ENCODE measurements at places on chromosomes 7 and 10.

- DNase-seq = no peak
Observed at GRCh38 chr10:31789555-31789954, 139.1 kb downstream of the ARHGAP12 start.

GRCh38 chr7:44083796-44084195, 1.5 kb upstream of the POLM start:
- DNase-seq = no peak

GRCh38 chr7:149254181-149254858, 7.7 kb upstream of the ZNF783 start:
- DNase-seq = no peak

DNA sequence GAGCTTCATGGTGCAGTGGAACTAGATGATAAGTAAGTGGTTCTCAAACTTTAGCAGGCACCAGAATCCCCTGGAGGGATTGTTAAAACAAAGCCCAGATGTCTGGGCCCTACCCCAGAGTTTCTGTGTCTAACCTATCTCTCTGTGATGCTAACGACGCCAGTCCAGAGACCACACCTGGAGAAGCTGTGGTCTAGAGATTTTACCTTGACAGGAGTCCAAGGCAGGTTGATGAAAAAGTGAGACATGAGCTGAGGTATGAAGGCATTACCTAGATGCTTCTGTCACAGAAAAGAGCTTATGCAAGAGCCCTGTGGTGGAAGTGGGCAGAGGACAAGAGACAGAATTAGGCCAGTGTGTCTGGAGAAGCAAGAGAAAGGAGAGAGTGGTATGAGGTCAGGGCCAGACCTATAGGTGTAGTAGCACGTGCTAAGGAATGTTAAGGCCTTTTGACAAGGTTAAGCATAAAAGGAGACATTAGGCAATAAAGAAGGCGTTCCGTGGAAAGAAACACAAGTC, 184.3 kb upstream of the TCF7L2 start:
- no peak for DNase-seq

DNA sequence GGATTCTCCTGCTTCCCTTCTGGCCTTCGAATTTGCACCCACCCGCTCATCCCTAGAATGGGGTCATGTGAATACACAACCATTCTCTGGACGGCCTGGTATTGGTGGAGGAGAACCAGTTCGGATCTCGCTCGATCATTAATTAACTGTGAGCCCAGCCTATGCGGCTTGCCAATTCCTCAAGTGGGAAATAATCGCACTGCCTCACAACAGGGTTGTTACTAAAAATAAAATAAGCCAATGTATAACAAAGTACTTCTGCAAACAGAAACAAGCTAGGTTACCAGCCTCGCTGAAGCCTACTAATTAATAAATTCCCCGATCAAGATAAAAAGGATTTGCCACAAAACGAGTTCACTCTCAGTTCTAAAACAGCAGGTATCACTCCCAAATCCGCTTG, 16.2 kb downstream of the CTBP2 start:
- DNase-seq = no peak

GRCh38 chr7:83610649-83611304, 38.2 kb downstream of the SEMA3E start:
- DNase-seq = no peak

- DNase-seq = peak; percentile 36
Observed at GRCh38 chr10:51000976-51001375, 73.3 kb upstream of the PRKG1 start.

DNA sequence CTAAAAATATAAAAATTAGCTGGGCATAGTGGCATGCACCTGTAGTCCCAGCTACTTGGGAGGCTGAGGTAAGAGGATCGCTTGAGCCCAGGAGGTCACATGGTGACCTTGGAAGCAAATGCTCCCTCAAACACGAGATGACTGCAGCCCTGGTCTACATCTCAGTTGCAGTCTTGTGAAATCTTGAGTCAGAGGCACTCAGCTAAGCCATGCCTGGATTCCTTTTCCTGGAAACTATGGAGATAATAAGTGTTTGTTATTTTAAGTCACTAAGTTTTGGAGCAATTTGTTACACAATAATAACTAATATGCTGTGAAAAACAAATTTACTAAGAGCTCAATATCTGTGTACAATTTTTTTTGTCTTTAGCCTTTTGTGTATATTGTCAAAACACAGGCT, 284.3 kb upstream of the KAT6B start:
- peak; percentile 90 for DNase-seq

GRCh38 chr10:61992671-61993668, 91.5 kb downstream of the ARID5B start:
- DNase-seq = peak; percentile 97

DNA sequence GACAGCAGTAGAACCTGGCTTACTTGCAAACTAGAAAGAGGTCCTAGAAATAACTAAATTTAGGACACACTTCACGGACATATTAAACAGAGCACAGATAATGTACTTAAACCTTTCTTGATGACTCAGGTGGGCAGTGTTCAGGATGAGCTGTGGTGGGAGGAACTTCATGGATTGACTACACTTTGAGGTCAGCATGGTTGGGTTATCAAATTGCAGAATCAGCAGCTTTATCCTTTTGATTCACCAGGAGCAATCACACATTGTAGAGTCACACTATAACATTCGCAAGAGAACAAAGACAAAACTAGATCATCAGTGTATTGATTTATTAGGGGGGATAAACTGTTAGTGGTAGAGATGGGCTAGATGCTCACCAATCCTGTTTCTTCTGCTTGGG, 38.6 kb upstream of the AGK start:
- DNase-seq = no peak

DNA sequence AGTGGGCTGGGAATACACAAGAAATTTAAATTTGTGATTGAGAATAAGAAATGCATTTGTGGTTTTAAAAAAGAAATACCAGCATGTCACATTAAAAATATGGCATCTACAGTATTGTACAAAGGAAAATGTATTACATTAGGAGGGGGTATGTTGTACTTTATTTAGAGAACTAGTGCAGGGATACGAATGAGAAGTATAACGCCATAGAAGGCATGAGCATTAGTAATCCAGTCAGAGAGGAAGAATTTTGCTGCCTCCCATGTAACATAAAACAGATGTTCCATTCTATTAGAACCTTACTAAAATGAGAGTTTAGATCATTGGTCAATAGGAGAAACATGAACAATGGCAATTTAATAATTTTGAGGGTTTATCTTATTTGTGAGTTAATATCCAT, 182.2 kb downstream of the ADK start:
- DNase-seq = peak; percentile 89

GRCh38 chr10:4590807-4591206, 235.2 kb upstream of the AKR1E2 start:
- no peak for DNase-seq

GRCh38 chr10:29623797-29624196, 11.0 kb downstream of the SVIL start:
- DNase-seq = peak; percentile 62

GRCh38 chr7:112942981-112943380, 143.6 kb downstream of the GPR85 start:
- no peak for DNase-seq

DNA sequence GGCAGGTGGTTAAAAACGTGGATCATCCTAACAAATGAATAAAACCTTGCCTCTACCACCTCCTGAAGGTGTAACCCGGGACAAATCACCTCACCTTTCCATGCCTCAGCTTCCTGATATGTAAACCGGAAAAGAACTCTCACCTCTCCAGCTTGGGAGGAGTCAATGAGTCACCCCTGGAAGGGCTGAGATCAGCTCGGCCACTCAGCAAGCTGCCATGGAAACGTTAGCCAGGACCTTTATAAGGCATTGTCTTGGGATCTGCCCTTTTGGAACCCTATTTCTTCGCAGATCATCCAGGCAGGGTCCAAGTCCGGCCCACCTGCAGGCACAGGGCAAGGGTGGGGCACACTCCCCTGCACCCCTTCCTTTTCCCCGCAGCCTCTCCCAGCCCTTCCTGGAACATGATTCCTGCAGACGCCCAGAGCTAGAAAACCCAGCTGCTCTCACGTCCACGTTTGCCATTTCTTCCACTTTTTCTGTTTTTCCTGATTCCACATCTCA, 81.6 kb upstream of the PFKP start:
- peak; percentile 57 for DNase-seq

DNA sequence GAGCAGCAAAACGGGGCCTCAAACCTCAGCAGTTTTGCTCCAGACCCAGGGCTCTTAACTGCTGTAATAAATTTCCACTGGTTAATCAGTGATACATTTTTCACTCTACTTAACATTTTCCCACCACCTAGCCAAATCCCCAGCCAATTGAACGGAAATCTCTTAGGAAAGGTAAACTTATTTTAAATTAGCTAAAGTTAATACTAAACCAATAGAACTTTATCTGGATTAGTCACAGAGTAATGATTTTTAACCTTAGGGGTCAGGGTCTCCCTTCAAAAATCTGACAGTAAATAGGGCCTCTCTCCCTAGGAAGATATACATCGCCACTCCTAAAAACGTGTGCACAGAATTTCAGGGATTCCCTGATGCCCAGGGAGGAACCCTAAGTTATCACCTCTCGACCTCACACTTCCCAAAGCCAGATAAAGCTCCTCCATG, 87.4 kb upstream of the KMT2E start:
- no peak for DNase-seq

- no peak for DNase-seq
Observed at GRCh38 chr7:29359482-29360093, 165.0 kb downstream of the CHN2 start.

DNA sequence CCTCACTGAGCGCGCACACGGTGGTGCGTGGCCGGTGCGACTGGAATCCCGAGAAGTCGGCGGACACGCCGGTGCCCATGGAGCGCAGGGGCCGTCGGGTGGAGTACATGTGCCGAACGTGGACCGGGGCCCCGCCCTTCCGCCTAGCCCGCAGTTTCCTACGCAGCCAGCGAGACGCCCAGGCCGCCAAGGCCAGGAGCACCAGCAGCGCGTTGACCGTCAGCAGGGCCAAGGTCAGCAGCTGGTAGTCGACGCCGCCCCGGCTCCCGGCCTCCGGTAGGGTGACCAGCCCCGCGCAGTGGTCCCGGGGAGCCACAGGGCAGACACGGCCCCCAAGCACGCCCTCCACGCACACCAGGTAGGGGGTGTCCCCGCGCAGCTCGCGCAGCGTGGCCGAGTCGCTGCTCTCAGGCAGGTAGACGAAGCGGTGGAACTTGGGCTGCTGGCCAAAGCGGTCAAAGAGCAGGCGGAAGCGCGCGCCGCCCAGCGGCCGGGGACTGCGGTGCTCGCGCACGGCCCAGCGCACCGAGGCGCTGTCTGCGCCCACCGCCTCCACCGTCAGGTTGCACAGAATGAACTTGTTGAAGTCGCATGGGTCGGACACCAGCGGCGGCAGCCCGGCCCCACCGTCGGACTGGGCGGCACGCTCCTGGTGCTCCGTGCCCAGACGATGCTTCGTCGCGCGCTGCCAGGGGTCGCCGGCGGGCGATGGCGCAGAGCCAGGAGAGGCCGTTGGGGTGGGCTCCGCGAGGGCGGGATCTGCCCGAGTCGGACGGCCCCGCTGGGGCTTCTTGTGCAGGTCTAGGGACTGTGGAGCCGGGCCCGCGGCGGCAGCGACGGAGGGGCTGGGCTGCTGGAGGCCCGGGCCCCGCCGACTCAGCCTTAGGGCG, 2.2 kb downstream of the TRIL start:
- DNase-seq = peak; percentile 25

- peak; percentile 25 for DNase-seq
Observed at GRCh38 chr10:52818019-52818418, 45.4 kb upstream of the MBL2 start.

GRCh38 chr7:40199076-40199802, 64.4 kb downstream of the SUGCT start:
- peak; percentile 85 for DNase-seq

- peak; percentile 61 for DNase-seq
Observed at GRCh38 chr10:91164520-91165065, 55.9 kb upstream of the PCGF5 start.

DNA sequence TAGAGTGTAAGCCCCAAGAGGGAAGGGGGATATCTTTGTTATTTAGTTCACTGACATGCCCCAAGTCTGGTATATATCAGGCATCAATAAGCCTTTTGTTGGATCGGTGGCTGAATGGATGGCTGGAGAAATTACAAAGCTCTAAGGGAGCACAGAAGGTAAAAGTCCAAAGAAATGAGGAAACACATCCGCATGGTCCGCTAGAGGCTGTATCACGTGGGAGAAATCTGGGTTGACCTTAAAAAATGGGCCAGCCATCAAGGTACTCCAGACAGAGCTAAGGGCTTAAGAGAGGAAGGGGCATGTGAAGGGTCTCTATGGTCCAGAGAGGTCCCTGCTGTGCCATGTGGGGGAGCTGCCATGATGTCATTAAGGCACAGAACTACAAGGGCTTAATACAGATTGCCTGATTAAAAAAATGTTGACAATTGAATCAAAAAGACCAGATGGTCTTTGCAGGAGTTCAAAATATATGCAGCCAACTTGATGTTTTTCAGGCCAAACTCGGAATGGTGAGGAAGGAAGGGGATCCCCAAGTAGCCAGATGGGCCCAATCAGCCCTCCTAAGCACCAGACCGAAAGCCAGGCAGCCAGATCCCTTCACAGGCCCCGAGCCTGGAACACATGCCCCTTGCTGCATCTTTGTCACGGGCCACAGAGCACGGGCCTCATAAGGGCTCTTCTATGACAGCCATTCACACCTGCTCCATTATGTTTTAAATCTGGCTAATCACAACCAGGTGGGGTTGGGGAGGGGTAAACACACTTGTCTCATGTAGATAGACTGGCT, 31.9 kb downstream of the SCRN1 start:
- DNase-seq = no peak

DNA sequence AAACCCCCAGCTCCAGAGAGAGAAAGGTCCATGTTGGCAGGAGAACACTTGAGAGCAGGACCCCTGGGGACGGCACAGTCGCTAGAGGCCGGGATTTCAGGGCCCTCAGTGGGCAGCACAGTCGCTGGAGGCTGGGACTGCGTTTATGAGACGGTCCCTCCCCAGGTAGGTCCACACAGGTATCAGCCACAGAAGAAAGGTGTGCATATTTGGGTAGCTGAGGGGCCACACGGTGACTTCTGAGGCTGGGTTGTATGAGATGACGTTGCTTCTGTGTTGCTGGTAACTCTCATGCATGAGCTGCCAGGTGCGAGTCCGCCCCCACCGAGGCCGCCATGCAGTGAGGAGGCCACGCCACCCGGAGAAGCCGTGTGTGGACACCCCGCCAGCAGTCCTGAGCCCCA, 56.9 kb upstream of the PPP2R2D start:
- DNase-seq = no peak

- no peak for DNase-seq
Observed at GRCh38 chr10:48576501-48576900, 28.4 kb downstream of the ARHGAP22 start.

DNA sequence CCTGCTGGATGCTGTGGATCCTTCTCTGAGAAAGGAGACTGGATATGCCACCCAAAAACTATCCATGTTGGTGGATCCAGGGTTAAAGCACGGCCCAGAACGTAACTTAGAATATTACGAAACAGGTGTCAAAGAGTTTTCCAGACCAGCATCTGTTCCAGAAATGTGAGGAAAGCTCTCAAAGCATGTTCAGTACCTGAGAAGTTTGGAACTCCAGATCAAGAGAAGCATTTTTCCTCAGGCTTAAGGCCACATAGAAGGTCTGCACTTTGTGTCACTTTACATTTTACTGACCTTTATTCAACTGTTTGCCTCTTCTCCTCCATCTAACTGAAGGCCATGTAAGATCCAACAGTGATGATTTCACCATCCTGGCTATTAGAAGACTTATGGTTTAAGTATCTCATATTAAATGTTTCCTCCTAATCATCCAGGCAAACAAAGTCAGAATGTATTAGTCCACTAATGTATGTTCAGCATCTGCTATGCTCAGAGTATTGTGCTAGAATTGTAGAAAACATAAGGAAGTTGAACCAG, 340.7 kb upstream of the LRGUK start:
- DNase-seq = no peak

GRCh38 chr7:63031838-63032436, 966.7 kb upstream of the ZNF722 start:
- no peak for DNase-seq

GRCh38 chr10:130440494-130440893, 304.3 kb downstream of the GLRX3 start:
- DNase-seq = no peak

Data from fibroblast of mammary gland (primary cell).